ENCODE measurements at places on chromosomes 6 and 20.

DNA sequence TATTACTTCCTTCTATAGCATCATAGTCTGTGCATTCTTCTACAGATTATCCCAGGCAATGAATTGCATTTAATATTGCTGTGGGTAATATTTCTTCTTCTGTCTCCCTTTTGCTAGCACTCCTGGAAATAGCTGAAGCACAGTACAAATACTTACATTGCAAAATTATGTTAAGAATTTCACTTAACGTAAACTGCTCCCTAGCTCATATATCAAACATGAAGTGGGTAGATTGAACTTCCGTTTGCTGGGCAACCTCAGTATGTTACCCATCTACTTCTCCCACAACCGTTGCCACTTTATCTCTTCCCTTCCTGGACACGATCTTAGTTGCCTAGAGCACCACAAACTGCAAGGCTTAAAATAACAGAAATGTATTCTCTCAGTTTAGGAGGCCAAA, 963.3 kb downstream of the KIF16B start:
- no peak for DNase-seq

DNA sequence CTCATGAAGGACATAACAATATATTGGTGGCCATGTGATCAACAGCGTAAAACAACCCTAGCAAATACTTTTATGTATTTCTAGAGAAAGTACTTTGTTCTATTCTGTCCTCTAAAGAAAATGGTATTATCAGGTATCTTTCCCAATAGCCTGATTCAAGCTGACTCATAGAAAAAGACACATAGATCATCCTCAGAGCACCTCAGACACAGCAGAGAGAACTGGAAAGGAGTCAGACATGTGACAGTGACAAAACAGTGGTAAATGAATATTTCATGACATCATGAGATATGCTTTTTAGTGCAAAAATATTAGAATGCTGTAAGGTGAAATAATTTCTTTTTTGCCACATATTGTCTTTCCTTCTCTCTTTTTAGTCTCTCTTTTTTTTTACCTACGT, 1355.0 kb upstream of the MAP3K7 start:
- DNase-seq, result no peak

GRCh38 chr6:142395768-142396231, 94.0 kb downstream of the ADGRG6 start:
- no peak for DNase-seq

- DNase-seq, result no peak
Measured at GRCh38 chr6:137490006-137490905, 3.9 kb downstream of the OLIG3 start.

- no peak for DNase-seq
Measured at GRCh38 chr6:24524805-24525204, 30.0 kb downstream of the ALDH5A1 start.

GRCh38 chr6:50824552-50824951, 5.9 kb downstream of the TFAP2B start:
- DNase-seq, result no peak

GRCh38 chr6:46757214-46757596, 10.5 kb downstream of the ANKRD66 start:
- DNase-seq, result no peak

GRCh38 chr6:90314514-90314913, 17.9 kb upstream of the BACH2 start:
- DNase-seq, result no peak

GRCh38 chr6:3422435-3423070, 34.3 kb downstream of the SLC22A23 start:
- no peak for DNase-seq

- no peak for DNase-seq
Measured at GRCh38 chr6:79269877-79270276, 35.4 kb upstream of the HMGN3 start.

DNA sequence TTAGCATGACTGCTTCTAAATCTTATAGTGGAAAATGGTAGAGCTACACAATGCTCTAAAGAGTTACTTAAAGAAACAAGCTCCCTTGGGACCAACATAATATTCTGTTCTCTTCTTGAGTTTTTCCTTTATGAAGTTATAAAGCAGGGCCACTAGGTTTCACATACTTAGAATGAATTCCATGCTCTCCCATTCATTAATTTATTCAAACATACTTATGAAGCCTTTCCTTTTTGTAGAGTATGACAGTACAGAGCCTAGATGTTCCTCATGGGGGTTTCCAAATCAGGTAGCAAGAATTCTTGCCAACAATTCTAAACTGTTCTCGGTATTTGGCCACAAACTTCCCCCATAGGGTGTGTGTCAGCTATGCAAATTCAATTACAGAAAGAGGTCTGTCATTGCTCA, 20.6 kb upstream of the FABP7 start:
- DNase-seq, result no peak

GRCh38 chr6:108323710-108324466, 29.0 kb downstream of the AFG1L start:
- no peak for DNase-seq

- no peak for DNase-seq
Measured at GRCh38 chr6:137415834-137416190, 78.4 kb downstream of the OLIG3 start.
